ENCODE measurements at places on chromosomes 5 and 9.

DNA sequence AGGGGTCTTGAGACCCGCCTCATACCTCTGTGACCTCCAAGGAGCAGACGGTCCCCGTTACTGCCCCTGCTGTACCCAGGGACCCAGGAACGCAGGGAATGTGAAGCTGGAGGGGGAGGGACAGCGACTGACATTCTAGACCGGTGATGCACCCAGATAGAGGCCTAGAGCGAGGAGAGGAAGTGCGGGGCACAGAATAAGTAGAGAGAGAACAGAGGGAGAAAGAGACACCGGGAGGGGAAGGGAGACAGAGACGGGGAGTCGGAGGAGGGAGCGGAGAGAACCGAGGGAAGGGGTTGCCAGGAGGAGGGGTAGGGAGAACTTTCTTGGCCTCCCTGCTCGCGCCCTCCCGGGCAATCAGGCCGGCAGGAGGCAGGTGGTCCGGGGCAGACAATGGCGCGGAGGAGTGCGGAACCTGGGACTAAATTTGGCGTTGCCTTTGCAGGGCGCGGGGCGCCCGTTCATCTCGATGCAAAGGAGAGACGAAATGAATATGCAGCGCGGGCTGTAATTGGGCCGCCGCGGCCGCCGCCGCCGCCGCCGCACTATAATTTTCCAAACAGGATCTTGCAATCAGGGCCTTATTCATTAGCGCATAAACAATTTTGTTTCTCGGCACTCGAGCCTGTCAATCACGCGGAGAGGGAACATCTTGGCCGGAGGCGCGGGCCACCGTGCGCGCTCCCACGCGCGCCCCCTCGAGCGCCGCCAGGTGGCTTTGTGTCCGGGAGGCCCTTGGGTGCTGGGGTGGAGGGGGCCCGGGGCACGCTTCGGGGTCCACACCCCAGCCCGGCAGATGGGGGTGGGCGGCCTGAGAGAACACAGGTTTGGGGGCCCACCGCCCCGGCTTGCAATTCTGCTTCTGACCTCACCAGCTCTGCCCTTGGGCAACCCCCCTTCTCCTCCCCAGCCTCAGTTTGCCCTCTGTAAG, 33.0 kb downstream of the NDUFA8 start:
- DNase-seq = no peak

- no peak for DNase-seq
Measured at GRCh38 chr5:132760601-132761317, 13.5 kb downstream of the CCNI2 start.

GRCh38 chr9:108150736-108151586, 661.4 kb upstream of the KLF4 start:
- DNase-seq = no peak

DNA sequence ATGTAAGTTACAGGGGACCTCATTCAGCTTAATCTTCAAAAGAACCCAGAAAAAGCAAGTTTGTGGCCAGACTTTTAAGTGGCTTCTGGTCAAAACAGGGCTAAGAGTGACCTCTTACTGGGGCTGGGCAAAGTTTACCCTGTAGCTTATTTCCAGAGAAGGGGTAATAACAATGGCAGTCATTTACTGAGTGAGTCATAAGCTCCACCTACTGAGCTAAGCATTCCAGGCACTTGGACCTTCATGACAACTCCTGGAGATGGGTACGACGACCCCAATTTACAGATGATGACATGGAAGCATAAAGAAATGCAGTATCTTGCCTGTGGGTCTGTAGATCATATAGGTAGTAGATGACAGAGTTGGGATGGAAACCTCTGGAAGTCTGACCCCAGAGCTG, 4.7 kb upstream of the GPR151 start:
- no peak for DNase-seq

DNA sequence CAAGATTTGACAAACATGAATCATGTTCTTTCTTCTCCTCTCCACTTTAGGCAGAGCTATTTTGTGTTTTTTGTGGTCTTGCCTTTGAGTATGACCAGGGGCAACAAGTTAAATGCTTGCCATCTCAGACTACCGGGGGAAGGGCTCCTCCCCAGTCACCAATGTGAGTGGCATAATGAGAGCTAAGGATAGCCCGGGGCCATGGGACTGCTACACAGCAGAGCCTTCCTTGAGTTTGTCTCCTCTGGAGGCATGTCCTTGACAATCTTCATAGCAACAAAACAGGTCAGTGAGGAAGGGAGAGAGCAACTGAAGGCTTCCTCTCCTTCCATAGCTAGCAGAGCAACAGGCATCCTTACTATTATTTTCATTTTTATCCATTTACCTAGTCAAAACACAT, 299.3 kb downstream of the ENC1 start:
- DNase-seq = no peak

- DNase-seq = no peak
Measured at GRCh38 chr9:4346131-4346530, 46.3 kb upstream of the GLIS3 start.

DNA sequence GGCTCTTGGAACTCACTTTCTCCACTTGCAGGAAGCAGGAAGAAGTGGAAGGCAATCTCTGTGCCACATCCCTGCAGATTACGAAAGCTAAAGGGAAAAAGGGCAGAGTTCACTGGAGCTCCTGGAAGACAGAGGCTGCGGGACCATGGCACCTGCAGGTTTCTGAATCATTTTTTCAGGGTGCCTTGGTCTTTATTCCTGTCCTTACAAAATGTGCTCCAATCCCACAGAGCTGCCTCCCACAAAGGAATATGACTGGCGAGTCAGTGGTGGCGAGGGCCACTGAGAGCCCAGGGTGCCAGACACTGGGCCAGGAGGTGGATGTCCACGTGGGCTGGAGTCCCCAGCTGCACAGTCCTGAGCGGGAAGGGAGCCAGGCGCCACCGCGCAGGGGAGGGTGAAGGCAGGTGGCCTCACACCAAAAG, 183.0 kb downstream of the FANCC start:
- no peak for DNase-seq

DNA sequence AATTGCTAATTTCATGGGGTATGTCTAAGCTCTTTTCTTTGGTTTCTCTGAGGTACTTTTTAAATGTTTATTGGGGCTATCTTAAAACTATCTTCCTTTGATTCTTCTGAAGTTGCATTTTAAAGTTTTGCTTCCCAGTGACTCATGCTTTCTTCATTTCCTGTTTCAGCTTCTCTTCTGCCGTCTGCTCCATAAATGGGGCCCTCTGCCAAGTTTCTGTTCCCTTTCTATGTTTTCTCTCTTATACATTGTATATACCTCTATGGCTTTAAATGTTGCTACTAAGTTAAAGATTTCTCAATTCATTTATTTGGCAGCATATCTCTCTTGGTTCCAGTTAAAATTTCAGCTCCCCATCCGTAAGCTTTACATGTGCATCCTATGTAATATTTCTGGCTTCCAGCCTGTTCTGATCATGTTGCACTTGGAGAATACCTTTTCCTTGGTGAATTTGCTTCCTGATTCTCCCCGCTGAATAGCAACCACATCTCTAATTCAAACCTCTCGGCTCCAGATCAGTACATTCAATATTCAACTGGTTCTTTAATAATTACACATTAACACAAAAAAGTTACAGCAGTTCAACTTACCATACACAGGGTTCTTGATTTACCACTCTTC, 125.3 kb downstream of the ST8SIA4 start:
- DNase-seq = peak; percentile 33

- no peak for DNase-seq
Measured at GRCh38 chr9:37936376-37936775, 32.4 kb upstream of the SLC25A51 start.

DNA sequence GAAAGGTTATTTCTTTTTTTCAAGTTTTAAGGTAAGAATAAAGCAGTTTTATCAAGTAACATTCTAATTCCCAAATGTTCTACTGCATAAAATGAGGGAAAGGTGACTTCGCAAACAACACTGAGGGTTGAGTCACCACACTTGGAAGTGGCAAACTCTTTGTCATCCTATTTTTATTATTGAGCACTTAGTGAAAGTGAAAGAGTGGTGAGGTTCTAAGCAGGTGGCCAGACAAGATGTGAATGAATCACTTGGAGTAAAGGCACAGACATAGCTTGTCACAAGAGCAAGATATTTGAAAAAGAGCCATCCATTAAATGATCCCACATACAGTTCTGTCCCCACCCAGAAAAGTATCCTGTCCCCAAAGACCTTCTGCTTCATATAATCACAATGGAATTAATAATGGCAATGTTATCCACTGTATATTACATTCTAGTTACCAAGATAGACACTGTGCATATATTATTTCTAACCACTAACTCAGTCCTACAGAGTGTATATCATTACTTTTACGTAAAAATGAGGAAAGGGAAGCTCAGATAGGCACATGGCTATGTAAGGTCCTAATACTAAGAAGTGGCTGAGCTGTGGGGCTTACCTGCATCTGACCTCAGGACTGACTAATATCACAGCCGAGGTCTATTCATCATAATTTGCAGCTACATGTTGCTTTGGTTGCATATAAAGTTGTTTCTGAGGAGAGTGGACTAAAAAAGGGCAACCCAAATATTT, 730.4 kb upstream of the MEF2C start:
- DNase-seq = no peak

- no peak for DNase-seq
Measured at GRCh38 chr5:68134033-68134668, 81.4 kb upstream of the PIK3R1 start.

Measured in GF-D8 (cell line).